CD4-positive, alpha-beta T cell (primary cell): ENCODE measurements at places on chromosomes 13 and 19.

DNA sequence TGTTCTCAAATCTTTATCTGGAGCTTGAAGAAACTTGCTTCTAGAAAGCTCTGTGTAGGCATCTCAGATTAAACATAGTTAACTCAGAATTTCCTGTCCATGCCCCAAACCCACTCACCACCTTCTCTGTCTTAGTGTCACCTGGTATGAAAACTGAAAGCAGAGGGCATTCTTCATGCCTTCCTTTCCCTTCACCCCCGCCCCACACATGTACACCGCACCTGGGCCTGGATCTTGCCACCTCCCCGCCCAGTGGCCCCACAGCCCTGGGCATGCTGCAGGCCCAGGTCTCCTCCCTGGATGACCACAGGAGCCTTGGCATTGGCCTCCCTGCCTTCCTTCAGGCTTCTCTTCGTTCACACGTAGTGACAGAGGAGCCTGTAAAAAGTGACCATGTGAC lies 15.8 kb downstream of the CFAP97D2 start:
- DNase-seq: no peak

DNA sequence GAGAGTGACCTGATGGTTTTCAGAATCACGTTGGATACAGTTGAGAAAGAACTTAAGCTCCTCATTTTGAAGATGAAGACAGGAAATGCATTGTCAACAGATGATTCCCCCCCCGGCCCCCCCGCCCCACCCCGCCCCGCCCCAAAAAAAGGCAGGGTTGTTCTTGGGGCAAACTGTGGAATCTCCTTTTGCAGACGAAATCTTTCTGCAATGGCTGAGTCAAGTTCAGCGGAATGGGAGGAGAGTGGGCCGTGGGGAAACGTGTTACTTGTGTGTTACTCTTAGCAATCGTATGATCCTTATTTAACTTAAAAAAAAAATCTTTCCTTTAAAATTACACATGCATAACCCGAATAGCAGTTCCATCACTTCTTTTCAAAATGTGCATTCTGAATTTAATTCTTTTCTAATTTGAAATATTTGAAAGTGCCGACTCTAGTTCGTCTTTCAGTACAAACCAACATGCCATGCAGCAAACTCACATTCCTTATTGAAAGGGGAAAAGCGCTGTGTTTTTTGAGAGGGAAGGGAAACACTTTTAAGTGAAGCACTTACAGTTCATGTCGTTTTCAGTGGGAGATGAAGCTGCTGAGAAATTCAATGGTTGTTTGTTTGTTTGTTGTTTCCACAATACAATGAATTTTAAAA lies 348.5 kb upstream of the ARGLU1 start:
- no peak for DNase-seq

GRCh38 chr13:114019367-114019766 lies 45.5 kb upstream of the C13orf46 start:
- peak; percentile 45 for DNase-seq

GRCh38 chr13:79802389-79803085 lies 321.6 kb downstream of the NDFIP2 start:
- no peak for DNase-seq

GRCh38 chr13:113161433-113161832 lies 3.0 kb downstream of the PROZ start:
- no peak for DNase-seq

DNA sequence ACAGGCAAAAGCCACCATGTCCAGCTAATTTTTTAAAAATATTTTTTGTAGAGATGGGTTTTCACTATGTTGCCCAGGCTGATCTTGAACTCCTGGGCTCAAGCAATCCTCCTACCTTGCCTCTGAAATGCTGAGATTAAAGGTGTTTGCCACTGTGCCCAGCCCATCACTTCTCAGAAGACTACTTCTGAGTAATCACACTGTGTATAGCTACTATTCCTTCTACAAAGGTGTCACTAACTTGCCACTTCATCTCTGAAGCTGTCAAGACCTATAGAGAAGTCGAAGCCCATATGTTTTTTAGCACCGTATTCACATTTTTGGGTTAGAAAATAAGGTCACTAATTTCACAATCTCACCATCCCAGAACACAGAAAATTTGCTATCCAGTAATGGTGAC lies 36.0 kb upstream of the FNDC3A start:
- no peak for DNase-seq

DNA sequence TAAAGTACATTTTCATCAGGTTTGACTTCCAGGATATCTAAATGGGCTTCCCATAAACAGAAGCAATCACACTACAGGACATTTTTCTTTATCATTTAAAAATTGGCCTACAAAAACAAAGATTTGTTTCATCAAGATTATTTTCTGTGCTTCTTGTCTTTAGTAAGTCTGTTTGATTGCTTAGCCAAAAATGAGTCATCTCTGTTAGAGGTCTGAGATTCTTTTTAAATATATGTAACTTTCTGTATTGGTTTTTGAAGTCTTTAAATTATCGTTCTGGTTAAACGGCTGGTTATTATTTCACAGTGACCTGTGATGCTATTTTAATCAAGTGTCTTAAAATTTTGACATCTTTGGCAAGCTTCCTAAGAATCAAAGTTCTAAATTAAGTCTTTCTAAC lies 62.7 kb downstream of the SLITRK1 start:
- no peak for DNase-seq

DNA sequence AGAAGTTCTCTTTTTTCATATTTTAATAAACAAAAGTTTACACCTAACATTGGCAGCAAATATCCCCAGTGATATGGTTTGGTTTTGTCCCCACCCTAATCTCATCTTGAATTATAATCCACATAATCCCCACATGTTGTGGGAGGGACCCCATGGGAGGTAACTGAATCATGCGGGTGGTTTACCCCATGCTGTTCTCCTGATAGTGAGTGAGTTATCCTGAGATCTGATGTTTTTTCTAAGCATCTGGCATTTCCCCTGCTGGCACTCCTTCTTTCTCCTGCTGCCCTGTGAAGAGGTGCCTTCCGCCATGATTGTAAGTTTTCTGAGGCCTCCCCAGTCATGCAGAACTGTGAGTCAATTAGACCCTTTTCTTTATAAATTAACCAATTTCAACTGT lies 214.7 kb downstream of the SLITRK1 start:
- DNase-seq: no peak

GRCh38 chr13:22594041-22594440 lies 586.7 kb upstream of the SGCG start:
- DNase-seq: no peak

DNA sequence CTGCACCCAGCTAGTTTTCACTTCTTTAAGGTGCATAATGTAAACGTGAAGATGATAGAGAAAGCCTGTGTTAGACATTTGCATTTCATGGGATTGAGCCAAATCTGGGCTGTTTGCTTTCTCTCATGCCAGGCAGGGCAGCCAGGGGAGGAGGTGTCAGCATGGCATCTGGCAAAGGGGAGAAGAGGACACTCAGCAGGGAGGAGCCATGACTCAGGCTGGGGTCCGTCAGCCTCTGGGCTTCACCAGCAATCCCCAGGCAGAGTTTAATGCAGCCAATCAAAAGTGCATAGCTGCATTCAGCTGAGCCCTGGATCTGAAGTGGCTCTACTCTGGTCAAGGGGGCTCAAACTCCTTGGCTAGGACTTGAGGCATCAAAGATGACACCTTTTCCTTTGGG lies 23.5 kb downstream of the EBPL start:
- no peak for DNase-seq

DNA sequence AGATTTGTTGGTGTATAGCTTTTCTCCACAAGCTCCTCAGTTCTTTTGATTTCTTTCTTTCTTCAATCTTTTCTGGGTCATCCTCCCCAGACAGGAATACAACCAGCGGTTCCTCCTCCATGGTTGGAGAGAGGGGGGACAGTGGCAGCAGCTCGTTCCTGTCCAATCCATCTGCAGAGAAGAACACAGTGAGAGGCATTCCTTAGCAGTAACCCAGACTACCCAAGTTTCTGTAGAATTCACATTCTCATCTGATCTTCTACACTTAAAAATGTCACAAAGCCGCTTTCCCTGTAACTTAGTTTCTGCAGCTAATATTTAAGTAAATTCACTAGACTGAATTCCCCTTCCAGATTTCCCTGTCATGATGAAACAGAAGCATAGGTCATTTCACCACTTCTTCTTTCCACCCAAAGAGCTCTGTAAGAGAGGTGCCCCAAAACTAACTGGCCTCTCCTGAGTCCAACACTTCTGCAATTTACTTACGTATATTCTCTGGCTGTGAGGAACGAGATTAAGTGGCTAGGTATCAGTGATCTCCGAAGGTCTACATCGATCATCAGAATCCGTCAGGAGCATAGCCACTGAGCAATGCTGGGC lies 171.9 kb downstream of the TBC1D4 start:
- no peak for DNase-seq

DNA sequence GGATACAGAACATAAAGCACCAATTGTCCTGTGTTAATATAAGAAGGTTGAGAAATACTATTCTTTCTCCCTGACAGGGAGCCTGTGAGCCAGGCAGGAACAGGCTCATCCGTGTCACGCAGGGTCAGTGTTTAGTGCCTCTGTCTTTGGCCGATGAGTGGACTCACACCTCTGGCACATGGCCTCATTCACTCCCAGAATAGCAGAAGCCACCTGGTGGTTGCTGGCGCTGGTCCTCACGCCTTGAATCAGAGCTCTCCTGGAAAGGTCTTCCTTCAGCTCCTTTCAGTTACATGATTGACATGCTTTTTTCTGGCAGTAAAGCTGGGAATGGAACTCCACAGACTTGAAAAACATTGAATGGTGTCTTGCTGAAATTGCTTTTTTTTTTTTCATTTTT lies 28.1 kb upstream of the SIAH3 start:
- peak; percentile 5 for DNase-seq

- DNase-seq: no peak
Observed at GRCh38 chr13:113298043-113298945, 1.3 kb downstream of the LAMP1 start.

GRCh38 chr19:4671185-4671851 lies 1.2 kb upstream of the MYDGF start:
- no peak for DNase-seq

GRCh38 chr13:111399776-111400538 lies 79.5 kb downstream of the TEX29 start:
- DNase-seq: no peak

- DNase-seq: peak; percentile 85
Observed at GRCh38 chr19:12784871-12785430, 6.3 kb upstream of the JUNB start.

GRCh38 chr13:70090036-70090723 lies 17.4 kb upstream of the ATXN8OS start:
- no peak for DNase-seq

GRCh38 chr13:91704398-91704797 lies 306.0 kb downstream of the GPC5 start:
- no peak for DNase-seq

GRCh38 chr19:1997353-1998233 lies 17.9 kb downstream of the BTBD2 start:
- DNase-seq: no peak

DNA sequence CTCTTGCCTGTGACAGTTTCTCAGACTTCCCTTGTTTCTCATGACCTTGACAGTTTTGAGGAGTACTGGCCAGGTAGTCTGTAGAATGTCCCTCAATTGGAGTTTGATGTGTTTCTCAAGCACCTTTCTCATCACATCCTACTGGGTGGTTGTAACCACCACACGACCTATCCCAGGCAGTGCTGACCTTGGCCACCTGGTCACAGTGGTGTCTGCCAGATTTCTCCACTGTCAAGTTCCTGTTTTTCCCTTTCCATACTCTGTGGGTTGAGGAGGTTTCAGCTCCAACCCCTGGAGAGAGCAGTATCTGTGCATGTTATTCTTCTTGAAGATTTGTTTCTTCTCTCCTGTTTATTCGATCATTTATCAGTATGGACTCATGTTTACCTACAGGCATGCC lies 8.4 kb upstream of the UPF3A start:
- no peak for DNase-seq

GRCh38 chr19:18301718-18302111 lies 20.3 kb upstream of the JUND start:
- DNase-seq: no peak

- DNase-seq: no peak
Observed at GRCh38 chr19:19747357-19748220, 14.7 kb upstream of the ZNF14 start.

- no peak for DNase-seq
Observed at GRCh38 chr13:34277936-34278335, 460.0 kb downstream of the RFC3 start.

DNA sequence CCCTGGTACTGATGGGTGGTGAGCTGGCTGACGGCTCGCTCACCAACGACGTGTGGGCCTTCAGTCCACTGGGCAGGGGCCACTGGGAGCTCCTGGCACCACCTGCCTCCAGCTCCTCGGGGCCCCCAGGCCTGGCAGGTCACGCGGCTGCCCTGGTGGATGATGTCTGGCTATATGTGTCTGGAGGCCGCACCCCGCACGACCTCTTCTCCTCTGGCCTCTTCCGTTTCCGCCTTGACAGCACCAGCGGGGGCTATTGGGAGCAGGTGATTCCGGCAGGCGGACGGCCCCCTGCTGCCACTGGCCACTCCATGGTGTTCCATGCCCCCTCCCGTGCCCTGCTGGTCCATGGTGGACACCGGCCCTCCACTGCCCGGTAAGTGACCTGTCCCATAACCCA lies 10.5 kb downstream of the MEGF8 start:
- DNase-seq: no peak

DNA sequence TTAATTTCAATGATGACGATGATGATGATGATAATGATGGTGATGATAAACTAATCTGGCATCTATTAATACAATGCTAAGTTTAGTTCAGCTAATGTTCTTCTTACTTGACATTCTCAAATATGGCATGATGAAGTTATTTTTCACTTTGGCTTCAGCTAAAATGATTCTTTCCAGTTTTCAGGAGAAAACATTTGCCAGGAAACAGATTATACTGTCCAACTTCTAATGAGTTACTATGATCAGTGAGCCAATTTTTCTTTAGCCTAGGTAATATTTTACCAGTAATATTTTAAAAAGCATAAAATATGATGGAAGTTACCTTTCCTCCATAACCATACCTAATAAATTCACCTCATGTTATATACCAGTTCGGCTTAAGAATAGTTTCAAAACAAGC lies 245.7 kb upstream of the CSNK1A1L start:
- DNase-seq: no peak
